ENCODE measurements at places on chromosomes 12 and 14.
A peak's percentile ranks its signal among the peaks of the same experiment; 100 is the strongest.

GRCh38 chr14:49622022-49622607 is 1.5 kb downstream of the MGAT2 start:
- DNase-seq = no peak

DNA sequence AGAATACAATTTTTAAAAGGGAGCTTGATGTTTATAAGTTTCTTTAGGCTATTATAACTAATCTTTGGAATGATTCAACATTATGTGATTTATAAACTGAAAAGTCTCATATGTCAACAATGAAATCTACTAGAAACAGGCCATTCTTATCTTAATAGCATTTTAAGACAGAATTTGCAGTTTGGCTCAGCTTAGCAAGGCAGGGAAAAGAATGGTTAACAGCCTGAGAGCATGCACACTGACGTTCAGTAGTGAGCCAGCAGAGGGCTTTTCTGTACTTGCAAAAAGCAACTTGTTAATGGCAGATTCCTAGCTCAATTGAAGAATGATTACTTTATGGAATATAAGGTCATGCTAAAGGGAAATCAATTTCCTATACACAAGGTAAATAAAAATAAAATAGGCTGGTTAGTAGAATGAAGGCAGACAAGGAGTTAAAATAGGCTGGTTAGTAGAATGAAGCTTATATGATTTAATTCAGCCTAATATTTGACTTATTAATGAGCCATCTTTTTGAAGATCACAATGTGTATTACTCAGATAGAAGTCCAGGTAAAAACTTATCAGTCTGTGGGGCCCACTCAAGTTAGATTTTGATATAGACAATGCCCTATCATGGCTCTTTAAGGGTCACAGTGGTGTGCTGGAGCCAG is 95.9 kb downstream of the OTOGL start:
- DNase-seq = peak; percentile 92

GRCh38 chr14:104579507-104579906 is at the start of gene C14orf180:
C14orf180 (plus strand) TSS chr14:104579764; CDS start chr14:104586431, 6,667 bp downstream.
- DNase-seq = no peak

DNA sequence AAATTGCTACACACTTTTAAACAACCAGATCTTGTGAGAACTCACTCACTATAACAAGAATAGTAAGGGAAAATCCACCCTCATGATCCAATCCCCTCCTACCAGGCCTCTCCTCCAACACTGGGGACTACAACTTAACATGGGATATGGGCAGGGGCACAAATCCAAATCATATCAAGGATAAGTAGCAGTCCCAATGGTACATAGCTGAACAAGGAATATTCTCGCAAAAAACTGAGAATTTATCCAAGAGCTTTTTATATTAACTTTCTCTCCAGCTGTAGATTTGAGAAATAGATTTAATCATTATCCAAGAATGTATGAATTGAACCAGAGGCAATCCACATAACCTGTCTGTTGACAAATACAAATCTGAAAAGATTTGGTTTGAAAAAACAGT is 185.2 kb downstream of the TMTC3 start:
- DNase-seq = no peak

- DNase-seq = no peak
These were observed 109.4 kb upstream of the NOS1 start for GRCh38 chr12:117470804-117471203.

GRCh38 chr14:58216544-58216943 is 16.6 kb downstream of the ACTR10 start:
- DNase-seq = no peak

- peak; percentile 92 for DNase-seq
These were observed 68.2 kb upstream of the ETV6 start for GRCh38 chr12:11581179-11581755.

DNA sequence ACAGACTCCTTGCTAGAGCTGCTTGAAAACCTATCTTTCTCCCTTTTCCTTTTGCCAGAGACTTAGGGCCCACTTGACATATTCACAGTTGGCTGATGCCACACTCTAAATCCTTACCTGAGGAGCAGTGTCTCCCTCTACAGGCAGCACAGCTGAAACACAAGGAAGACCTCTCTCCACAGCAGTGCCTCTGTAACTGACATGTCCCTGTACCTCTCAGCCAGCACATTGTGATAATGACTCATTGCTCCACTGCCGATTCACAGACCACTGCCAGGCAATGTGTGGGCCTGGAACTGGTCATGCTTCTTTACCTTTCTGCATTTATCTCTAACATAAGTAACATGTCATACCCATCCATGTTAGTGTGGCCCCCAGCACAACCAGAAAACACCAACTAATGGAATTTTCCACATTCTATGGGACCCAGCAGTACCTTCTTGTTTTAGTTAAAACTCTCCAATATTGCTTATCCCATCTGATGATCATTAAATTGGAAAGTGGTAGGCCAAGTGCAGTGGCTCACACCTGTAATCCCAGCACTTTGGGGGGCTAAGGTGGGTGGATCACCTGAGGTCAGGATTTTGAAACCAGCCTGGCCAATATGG is 56.5 kb downstream of the GTF2A1 start:
- DNase-seq = peak; percentile 26

DNA sequence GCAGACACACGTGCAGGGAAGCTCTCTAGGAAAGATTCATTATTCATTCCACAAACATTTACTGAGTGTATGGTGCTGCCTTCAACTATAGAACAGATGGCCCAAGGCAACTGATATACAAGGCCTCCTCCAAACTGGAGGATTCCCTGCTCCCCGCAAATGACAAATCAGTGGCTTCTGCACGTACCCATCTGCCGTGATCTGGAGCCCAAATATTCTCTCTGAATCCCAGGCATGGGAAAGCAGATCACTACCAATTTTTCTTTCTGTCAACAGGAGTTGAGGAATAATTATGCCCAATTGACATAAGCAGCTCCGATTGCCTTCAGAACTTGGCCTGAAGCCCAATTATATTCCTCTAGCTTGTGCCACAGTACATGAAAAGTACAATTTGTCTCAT is 174.2 kb upstream of the CCDC196 start:
- DNase-seq = no peak

DNA sequence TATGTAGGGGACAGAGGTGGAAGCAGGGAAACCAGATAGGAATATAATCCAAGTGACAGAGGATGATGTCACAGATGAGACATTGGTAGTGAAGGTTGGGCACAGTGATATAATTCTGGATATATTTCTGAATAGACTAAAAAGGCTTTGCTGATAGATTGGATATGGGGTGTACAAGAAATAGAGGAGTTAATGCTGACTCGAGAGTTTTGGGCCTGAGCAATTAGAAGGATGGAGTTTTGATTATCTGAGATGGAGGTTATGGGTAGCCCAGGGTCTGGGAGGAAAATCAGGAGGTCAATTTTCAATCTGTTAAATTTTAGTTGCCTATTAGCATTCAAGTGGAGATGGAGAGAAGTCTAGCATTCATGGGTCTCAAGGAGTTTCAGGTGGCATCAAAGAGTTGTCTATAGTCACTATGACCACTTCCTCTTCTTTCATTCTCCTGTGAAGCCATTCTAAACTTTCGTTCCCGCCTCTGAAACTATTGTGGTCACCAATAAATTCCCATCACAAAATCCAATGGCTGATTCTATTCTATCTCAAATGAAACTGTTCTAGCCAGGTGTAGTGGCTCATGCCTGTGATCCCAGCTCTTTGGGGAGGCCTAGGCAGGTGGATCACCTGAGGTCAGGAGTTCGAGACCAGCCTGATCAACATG is 10.6 kb upstream of the ANO6 start:
- DNase-seq = no peak

DNA sequence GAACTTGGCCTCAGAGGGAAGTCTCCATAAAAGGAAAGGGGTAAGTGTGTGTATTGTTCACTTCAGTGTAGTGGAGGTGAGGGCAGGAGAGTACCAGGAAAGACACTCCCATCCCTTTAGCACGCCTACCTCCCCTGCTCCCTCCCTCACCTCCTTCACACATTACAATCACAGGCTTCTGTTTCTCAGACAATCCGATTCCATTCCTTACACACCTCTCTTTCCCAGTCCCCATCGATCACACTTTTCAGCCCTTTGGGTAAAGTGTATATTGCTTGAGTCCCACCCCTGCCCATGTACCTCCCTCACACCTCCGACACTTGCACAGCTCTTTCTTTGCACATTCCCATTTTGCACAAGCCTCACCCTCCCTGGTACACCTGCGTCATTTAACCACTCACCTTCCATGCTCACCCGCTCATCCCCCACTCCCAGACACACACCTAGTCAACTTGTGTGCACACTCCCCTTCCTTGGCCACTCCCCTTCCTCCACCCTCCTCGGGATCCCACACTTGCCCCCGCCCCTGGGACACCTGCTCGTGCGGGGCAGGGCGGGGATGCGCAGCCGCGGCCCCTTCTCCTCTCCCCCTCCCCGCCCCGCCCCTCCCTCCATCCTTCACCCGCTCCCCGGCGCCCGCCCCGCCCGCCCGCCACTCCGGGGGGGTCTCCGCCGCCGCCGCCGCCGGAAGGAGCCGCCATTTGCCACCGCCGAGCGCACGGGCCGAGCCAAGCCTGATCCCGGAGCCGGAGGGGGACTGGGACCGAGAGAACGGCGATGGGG is at the start of gene MARCHF9:
Gene MARCHF9 (plus strand): TSS at position 693 of the 783 bp plus-strand sequence. CDS start 426 bp downstream, outside the sequence.
- DNase-seq = peak; percentile 78

- no peak for DNase-seq
These were observed 3.8 kb downstream of the KRT73 start for GRCh38 chr12:52614381-52615207.

GRCh38 chr12:68981516-68981915 is 48.5 kb upstream of the CPM start:
- no peak for DNase-seq
